ENCODE measurements at places on chromosomes 5 and 9. TPM values are rescaled to one million over a fixed set of nuclear protein-coding genes. Genes with fewer than 3 reads are reported as not detected.

- no peak for DNase-seq
Observed at GRCh38 chr5:154713615-154714125, 41.5 kb upstream of the LARP1 start.

- DNase-seq = no peak
Observed at GRCh38 chr9:129423216-129423615, 197.7 kb downstream of the C9orf50 start.

GRCh38 chr9:116497095-116497890 is 189.8 kb upstream of the TRIM32 start:
- no peak for DNase-seq

The SLC27A4 gene
- 26.9 TPM for total RNA-seq

- no peak for DNase-seq
Observed at GRCh38 chr5:156350256-156350655, 23.3 kb downstream of the SGCD start.

DNA sequence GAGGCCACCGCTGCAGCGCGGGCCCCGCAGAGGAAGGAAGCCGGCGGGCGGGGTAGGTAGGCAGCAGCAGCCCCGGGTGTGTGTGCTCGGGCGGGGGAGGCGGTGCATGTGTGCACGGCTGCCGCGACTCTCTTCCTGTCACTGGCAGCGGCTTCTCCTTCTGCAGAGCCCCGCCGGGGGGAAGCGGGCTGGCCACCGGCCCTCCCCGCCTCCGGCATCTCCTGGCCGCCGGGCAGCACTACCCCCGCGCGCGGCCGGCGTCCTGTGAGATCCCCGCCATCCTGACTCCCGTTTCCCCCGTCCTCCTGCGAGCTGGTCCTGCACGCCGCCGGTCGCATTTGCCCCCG is 315 bp downstream of the PIK3R1 start:
- DNase-seq = no peak

- DNase-seq = peak; percentile 71
Observed at GRCh38 chr5:5340206-5340729, 82.2 kb upstream of the ICE1 start.

DNA sequence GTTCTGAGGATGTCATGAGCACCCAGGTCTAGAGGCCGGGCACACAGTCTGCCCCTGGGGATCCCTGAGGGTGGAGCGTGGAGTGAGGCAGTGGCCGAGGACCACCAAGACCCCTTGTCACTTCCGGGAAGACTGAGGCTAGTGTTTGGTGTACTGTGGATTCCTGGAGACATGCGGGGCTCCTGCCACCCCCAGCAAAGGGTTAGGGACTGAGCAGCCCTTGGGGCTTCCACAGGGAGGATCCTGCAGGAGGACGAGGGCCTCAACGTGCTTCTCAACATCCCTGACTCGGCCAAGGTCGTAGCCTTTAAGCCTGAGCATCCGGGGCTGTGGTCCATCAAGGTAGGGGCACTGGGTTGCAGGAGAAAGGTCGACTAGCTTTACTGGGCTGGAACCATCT is 29.9 kb downstream of the HMCN2 start:
- DNase-seq = no peak

DNA sequence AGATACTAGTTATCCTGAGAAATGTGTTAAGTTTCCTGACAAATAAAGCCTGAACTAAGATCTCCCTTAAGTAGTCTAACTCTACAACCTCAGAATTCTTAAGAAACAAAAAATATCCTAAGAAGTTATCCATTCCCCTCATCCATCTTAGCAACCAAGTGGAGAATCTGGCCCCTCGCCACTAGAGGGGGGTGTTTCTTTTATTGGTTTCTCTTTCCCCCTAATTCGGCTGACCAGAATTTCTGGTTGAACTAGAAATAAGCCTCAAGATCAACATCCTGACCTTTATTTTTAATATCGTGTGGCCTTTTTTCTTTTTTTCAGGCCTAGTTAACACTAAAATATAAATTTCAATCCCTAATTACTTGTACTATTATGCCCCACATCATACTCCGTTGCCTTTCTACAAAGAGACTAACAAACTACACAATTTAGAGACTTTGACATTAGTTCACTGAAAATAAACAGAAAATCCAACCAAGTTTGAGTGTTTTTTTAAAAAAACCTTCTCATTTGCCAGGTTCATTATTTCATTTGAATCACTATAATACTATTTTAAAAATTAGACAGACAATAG is 14.3 kb upstream of the NR4A3 start:
- DNase-seq = peak; percentile 76

The FRMPD1 gene
- total RNA-seq = 0.31 TPM

GRCh38 chr5:61746831-61747575 is 414.9 kb downstream of the ZSWIM6 start:
- DNase-seq = no peak

DNA sequence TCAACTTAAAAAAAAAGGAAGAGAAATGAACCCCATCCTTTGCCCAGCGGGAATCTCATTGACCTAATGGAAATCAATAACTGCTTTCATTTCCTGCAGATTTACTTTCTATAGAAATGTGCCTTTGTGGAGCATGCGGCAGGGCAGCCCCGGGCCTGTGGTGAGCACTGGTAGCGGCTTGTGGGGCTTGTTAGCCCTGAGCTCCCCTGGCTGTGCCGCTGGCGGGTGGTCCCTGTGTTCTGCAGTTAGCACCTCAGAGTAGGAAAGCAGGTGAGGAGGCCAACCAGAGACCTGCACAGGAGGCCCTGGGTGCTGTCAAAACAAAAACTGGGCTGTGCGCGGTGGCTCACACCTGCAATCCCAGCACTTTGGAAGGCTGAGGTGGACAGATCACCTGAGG is 76.8 kb upstream of the CDK20 start:
- DNase-seq = no peak

- DNase-seq = no peak
Observed at GRCh38 chr5:473551-474192, 30.7 kb downstream of the EXOC3 start.

The PCDHA2 gene
- total RNA-seq = 0.07 TPM

DNA sequence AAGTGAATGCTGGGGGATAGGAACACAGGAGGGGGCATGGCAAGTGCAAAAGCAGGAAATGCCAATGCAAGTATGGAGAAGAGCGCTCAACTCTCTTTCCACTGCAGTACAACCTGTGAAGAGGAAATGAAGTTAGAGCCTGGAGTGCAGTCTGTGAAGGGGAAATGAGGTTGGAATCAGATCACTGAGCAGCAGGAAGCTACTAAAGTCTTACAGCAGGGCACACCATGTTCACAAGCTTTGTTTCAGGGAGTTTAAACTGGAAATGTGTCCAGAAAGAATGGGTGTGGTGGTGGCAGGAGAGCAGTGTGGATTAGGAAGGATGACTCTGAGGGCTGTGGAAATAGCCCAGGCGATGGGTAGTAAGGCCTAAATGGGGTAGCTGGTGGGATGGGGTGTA is 15.4 kb downstream of the ARHGEF37 start:
- no peak for DNase-seq

DNA sequence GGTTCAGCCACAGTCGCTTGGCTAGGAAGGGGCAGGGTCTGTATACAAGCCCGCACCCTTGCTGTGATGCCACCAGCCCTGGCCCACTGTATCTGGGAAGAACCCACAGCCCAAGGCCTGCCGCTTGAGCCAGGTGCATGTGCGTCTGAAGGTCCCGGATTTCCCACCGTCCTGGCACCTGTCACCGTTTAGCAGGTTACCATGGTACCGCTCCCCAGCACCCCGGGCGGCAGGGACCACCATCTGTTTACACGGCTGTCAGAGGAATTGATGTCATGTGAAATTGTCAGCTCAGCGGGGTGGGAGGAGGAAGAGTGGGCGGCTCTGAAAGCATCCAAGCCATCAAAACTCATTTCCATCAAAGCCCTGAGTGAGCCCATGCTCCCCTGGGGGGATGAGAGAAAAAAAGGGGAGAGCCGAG is 92.7 kb downstream of the HRH2 start:
- DNase-seq = no peak

- peak; percentile 67 for DNase-seq
Observed at GRCh38 chr9:22079873-22080341, 70.8 kb upstream of the CDKN2B start.

- DNase-seq = no peak
Observed at GRCh38 chr9:14511452-14511851, 181.8 kb downstream of the ZDHHC21 start.

GRCh38 chr5:154002511-154003020 is 36.1 kb downstream of the FAM114A2 start:
- no peak for DNase-seq

DNA sequence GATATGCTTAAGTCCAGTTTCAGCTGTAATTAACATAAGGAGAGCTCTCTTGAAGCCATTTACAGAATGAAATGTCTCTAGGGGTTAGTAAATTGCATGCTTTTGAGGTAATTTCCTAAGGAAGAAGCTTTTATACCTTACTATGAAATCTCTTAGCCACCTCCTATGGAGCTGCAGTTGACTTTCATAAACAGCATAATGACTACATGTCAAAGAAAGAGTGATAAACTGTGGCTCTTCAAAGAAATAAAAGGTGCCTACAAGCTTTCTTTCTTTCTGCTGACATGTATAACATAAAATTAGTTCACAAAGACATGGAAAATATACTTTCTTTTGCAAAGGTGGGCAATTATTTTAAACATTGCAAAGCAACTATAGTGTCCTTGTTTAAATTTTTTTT is 90.8 kb downstream of the TMEM167A start:
- no peak for DNase-seq

The SEMA5A gene
- total RNA-seq = 14.1 TPM

GRCh38 chr9:74653410-74654080 is 156.4 kb downstream of the RORB start:
- DNase-seq = no peak

- DNase-seq = peak; percentile 77
Observed at GRCh38 chr5:151115272-151115905, 34.6 kb upstream of the TNIP1 start.

DNA sequence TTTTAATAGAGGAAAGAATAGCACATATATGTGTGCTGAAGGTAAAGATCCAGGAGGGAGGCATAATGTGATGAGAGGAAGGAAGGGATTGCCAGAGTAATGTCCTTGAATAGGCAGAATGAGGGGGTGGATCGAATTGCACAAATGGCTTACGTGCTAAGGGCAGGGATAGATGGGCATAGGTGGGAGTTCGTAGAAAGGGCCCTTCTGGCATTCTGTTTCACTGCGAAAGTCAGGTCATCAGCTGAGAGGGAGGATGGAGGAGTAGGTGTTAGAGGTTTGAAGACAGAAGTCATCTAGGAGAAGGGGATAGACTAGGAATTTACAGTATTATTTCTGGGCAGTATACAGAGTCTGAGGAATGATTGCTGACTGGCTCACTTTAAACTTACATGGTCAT is 32.1 kb downstream of the CNOT6 start:
- no peak for DNase-seq

GRCh38 chr5:154788212-154788611 is 33.0 kb downstream of the LARP1 start:
- no peak for DNase-seq

GRCh38 chr5:78705826-78706225 is 57.3 kb upstream of the LHFPL2 start:
- DNase-seq = no peak

- no peak for DNase-seq
Observed at GRCh38 chr9:100890321-100890720, 138.2 kb upstream of the PLPPR1 start.

GRCh38 chr5:43320846-43321245 is 7.6 kb upstream of the HMGCS1 start:
- no peak for DNase-seq

- DNase-seq = no peak
Observed at GRCh38 chr5:14655146-14655741, 9.3 kb upstream of the OTULIN start.

The FOXD4L6 gene
- total RNA-seq = not detected

The DCP2 gene
- total RNA-seq = 12.8 TPM

The BTNL8 gene
- total RNA-seq = 0.59 TPM

DNA sequence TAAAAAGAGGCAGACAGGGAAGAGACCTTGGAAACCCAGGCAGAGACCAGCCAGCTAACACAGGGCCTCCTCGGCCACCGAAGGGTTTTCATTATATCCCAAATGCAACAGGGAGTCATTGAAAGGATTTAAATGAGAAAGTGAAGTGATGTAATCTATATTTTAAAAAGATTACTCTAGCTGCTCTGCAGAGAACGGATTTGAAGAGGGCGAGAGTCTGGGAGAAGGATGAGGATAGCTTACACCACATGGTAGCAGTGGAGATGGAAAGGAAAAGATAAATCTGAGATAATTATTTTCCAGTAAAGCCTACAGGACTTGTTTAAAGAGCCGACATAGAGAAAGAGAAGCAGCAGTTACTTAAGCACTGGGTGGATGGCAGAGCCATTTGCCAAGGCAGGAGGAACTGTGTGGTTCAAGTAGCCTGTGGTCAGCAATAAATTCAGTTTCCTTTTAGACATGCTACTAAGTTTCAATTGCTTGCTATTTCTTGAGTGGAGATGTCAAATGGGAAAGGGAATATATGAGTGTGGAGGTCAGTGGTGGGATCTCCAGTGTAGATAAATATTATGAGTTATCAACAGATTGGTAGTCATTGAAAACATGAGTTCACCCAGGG is 9.3 kb downstream of the FBN2 start:
- DNase-seq = no peak

DNA sequence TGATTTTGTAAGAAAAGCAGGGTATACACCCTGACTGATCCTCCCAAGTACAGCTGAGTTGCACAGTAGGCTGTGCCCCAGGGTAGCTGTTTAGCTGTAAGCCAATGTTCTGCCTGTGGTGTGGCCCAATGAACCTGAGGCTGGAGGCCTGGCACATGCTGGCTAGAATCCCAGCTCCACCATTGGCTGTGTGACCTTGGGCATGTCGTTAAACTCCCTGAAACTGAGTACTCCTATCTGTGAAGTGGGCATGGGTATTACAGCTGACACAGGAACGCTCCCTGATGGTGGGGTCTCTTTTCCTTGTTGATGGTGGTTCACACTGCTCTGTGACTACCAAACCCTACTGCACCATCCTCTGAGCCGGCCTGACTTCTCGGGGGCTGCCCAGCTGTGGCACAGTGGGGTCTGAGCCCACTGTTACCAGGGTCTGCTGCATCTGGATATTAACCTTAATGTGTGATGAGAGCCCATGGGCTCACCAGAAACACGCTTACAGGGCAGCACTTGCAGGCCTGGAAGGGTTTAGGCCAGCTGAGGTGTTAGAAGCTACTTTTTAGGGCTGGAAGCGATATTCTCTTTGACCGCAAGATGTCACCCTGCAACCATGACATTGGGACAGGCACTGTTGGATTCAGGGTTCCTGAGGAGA is 7.0 kb upstream of the GADD45G start:
- no peak for DNase-seq

The LRRC19 gene
- not detected for total RNA-seq

DNA sequence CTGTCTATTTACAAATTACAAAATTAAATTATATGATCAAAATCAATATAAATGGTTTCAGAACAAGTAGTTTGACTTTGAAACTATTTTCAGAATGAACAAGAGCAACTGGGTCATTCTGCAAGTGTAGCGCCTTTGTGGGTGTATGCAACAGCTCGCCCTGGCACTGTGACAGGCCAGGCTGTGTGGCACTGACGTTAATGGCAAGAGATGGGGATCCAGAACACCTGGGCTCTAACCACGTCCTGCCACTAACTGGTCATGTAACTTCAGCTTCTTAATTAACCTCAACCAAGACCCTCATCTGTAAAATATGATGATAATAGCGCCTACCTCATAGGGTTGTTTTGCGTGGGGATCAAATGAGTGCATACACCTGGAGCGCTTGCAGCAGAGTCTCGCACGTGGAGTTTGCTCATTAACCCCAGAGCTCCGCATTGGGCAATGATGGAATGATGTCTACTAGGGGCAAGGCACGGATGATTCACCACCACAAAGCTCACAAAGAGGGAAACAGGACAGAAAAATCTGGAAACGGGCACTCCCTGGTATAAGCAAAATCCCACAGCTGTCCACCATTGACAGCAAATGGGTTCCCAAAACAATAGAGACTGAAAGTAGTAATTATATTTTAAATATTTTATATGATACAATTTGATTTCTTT is 639.4 kb downstream of the SEMA5A start:
- no peak for DNase-seq

The FGF18 gene
- total RNA-seq = 2.7 TPM
